Lower leg skin (tissue), 4 donors: ENCODE measurements at places on chromosomes 7 and 10.

DNA sequence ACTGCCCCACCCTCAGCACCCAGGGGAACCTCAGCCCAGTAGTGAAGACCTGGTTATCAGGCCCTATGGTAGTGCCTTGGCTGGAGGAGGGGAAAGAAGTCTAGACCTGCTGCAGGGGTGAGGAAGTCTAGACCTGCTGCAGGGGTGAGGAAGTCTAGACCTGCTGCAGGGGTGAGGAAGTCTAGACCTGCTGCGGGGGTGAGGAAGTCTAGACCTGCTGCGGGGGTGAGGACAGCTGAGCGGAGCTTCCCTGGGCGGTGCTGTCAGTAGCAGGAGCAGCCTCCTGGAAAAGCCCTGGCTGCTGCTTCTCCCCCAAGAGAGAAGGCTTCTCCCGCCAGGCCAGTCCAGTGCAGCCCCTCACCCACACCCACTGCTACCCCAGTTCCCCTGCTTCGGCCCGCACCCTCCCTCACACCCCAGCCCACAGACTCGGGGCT is 6.3 kb downstream of the NOS3 start:
- DNase-seq = no peak

GRCh38 chr10:42952349-42952748 is 124.5 kb upstream of the RET start:
- peak; percentile 42 for DNase-seq

DNA sequence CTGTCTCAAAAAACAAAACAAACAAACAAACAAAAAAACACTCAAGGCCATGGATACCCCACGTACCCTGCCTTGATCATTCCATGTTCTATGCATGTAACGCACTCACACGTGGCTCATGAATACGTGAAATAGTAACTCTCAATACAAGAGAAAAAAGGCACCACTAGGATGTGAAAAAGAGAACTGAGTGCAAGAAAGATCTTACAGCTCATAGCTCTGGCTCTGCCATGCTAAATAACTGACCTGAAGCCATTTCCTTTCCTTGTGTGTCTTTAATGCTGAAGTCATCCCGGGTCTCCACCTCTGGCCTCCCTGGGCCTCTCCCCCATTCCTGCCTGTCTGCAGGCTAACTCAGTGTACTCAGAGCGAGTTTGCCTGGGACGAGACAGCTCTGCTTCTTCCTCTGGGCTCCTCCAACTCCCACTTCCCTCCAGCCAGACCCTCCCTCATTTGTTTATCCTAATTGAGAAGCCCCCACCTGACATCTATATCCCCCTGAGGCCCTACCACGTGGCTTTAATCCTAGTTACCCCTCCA is 117.3 kb downstream of the PRPF18 start:
- DNase-seq = no peak

DNA sequence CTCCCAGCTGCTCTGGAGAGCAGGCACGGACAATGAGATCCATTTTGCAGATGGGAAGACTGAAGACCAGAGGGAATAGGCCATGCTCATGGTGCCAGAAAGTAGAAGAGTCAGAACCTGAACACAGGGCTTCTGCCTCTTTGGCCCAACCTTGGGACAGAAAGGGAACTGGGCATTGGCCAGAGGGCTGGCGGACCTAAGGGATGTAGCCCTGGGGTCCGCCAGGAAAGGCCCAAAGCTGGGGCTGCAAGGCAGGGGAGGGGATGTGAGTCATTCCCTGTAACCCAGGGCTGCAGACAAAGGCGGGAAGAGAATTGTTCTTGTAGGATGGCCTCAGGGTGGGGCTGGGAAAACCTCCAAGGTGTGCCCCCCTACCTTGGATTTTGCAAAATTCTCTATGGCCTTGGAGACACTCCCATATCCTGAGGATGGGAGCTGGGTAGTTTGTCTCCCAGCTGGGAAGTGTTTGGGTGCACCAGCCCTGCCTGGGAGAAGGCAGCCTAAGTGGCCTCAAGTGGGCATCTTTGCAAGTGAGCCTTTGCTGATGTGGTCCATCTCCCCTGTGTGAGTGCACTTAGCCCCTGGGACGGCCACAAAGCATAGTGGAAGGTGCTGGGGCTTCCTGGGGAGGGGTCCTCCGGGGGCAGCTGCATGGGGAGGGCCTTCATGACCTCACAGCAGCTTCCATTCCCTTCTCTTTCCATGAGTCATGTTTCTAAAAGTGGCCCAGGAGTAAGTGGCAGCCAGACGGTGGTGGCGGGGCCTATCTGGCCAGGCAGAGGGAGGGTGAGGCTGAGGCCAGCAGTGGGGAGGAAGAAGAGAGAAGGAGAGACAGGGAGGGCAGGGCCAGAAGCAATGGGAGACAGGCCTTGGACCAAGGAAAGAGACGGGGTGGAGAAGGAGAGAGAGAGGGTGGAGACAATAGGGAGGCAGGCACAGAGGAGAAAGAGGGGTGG is 9.2 kb downstream of the AQP1 start:
- no peak for DNase-seq

GRCh38 chr10:8054244-8054493 is 319 bp upstream of the GATA3 start:
- DNase-seq = no peak

- no peak for DNase-seq
These were observed 63.9 kb downstream of the BTAF1 start for GRCh38 chr10:91987397-91988037.

DNA sequence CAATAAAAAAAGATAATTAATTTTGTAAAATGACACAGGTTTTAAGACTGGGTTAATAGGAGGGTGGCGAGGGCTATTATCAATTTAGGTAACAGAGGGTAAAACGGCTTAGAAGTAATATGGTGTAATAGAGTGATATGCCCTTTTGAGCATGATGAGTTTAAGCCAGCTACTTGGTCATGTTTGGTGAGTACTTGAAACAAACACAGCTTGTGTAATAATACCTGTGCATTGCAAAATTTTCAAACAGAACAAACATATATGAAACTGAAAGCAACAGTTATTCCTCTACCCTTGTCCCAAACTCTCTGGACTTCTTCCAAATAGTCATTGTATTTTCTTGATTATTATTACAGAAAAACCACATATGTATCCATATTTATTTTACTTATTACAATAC is 241.7 kb downstream of the MAGI2 start:
- DNase-seq = no peak

DNA sequence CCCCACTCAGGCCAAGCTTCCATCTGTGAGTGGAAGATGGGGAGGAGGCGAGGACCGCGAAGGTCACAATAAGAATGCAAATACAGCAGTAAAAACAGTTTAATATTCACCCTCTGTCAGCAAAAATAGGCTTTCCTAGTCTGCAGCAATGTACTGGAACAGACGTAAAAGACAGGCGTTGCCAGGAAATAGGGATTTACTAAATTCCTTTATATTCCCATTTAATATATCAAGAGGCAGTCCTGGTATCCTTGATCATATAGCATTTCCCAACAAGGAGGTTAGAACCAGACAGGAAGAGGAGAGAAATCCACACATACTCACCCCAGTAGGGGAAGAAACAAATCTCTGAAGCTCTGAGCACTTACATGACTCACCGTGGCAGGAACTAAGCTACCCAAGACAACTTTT is 1054.9 kb upstream of the C7orf33 start:
- no peak for DNase-seq

- no peak for DNase-seq
These were observed 34.4 kb upstream of the AGR3 start for GRCh38 chr7:16916105-16916639.

DNA sequence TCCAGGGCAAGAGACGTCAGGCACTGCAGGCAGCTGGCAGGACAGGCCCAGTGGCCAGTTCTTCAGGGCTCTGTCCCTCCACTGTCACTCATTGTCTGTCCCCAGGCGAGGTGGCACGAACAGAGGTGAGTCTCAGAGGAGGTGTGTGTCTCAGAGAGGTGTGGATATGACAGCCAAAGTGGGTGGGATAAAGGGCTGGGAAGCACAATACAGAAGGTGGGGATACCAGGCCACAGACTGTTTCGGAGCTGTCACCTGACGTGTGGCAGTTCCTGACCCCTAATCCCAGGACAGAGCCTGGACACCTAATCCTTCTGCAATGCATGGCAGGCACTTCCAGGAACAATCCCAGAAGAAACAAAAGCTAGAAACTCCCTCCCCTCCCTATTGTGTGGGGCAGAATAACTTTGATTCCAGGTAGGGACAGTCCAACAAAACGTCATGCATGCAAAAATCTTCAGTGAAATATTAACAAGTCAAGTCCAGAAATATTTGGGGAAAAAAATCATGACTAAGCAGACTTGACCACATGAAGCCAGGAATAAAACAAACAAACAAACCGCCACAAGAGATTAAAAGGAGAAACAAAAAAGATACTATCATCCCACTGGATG is 11.6 kb downstream of the KLRG2 start:
- no peak for DNase-seq

DNA sequence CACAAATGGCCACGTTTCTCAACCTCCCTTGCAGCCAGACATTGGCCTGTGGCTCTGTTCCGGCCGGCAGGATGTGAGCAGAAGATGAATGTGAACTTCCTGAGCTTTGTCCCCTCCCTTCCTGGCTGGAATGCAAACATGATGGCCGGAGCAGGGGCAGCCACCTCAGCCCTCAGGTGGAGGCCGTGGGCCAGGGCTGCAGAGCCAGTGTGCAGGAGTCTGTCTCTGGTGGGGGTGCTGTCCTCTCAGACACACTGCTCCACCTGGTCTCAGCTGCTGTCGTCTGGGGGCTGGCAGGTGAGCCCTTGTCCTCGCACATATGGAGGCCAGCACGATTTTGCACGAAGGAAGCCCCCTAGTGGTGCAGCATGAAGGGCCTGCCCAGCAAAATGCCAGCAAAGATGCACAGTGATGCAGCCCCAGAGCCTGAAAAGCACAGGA is 25.3 kb upstream of the PWWP2B start:
- DNase-seq = no peak

GRCh38 chr7:23117841-23118240 is 12.3 kb downstream of the KLHL7 start:
- DNase-seq = no peak

- DNase-seq = no peak
These were observed 233.1 kb upstream of the KLF6 start for GRCh38 chr10:4018054-4018511.

DNA sequence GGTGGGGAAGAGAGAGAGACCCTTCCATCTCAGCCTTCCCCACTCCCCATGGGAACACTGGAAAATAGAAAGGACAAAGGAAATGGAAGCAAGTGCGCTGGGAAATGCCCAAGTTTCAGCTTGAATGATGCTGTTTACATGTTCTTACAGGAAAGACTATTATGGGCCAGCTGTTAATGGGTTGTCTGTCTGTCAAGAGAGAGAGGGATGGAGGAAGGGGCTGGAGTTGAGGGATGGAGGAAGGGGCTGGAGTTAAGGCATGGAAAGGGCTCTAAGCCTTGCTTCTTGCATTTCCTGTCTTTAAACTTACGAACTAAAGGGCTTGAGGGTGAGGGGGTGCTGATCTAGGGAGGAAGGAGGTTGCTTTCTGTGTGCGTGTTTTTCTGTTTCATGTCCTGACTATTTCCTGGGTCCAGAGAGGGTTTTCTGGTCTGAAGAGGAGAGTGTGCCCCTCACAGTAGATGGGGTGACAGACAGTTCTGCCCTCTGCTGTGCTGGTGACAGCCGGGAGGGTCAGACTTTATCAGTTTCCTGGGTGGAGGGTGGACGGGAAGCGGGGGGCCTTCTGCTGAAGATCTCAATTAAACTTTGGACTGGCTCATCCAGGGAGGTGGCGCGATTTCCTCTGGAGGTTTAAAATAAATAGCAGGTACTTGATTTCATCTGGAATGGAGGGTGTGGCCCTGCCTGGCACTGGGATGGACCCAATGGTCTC is 30.5 kb downstream of the GRK5 start:
- no peak for DNase-seq

- DNase-seq = no peak
These were observed 391 bp upstream of the PROSER2 start for GRCh38 chr10:11822809-11823121.

DNA sequence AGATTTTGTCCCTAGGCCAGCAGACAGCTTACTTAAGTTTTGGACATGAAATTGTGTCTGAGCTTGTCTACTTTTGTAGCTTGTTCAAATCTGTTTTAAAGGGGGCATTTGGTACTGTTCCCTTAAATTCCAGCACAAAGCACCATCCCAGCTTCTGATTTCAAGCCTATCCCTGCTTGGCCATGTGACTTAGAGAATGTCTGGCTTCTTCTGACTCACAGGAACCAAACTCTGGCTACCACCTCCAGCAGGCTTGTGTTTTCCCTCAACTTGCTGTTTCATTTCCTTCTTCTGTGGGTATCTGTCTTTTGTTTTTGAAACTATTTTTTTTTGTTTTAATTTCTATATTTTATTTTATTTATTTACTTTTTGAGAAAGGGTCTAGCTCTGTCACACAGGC is 97.9 kb upstream of the FZD8 start:
- DNase-seq = no peak

DNA sequence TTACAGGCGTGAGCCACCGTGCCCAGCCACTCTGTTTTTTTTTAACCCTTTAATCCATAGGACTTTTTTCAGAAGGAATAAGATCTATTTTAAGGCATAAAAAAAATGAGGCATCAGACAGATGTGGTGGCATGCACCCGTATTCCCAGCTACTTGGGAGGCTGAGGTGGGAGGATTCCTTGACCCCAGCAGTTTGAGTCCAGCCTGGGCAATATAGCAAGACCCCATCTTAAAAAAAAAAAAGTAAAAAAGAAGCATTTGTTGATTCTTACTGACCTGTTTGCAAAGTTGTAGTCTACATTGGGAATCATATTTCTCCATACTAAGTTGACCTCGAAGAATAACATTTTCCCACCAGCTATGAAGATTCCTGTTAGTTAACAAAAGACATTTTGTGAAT is 38.6 kb downstream of the VCL start:
- DNase-seq = no peak

DNA sequence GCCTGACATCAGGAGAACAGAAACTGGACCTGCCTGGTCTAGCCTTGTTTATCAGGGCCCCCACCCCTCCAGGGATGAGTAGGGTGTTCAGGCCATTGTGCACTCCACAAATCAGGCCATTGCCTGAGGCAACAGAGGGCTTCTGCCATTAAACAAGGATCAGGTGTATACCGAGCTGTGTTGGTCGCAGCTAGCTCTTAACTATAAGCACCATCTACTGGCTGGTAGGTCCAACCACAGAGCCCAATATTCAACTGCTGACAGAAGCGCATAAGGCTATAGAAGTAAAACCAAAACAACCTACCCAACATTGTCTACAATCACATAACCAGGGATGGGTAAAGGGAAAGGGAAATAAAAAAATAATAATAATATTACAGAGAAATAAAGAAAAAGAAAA is 451.7 kb upstream of the TEX47 start:
- no peak for DNase-seq

- DNase-seq = no peak
These were observed 171.7 kb downstream of the LSM5 start for GRCh38 chr7:32318300-32319011.

- DNase-seq = no peak
These were observed 220.7 kb upstream of the SHH start for GRCh38 chr7:156032973-156033372.

- DNase-seq = peak; percentile 68
These were observed 69.0 kb downstream of the TNRC18 start for GRCh38 chr7:5354460-5355232.

- DNase-seq = no peak
These were observed 2.6 kb downstream of the MET start for GRCh38 chr7:116674508-116675173.

DNA sequence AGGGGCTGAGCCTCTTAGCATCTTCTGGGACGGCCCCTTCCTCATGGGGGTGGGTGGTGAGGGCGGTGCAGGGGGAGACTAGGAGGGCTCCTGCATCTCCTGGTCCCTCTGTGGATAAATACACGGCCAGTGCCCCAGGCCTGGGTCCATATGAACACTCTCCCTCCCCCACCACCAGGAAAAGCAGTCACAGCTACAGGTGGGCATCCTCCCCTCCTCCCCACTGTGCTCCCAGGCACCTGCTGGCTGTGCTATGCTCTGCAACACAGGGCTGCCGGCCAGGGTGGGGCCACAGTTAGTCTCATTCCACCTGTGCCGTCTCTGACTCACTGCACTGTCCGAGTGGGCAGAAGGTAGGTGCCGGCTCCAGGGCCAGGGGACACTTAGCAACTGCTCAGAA is 87.3 kb upstream of the INSIG1 start:
- DNase-seq = no peak
